ENCODE measurements at places on chromosomes 7 and 10.

DNA sequence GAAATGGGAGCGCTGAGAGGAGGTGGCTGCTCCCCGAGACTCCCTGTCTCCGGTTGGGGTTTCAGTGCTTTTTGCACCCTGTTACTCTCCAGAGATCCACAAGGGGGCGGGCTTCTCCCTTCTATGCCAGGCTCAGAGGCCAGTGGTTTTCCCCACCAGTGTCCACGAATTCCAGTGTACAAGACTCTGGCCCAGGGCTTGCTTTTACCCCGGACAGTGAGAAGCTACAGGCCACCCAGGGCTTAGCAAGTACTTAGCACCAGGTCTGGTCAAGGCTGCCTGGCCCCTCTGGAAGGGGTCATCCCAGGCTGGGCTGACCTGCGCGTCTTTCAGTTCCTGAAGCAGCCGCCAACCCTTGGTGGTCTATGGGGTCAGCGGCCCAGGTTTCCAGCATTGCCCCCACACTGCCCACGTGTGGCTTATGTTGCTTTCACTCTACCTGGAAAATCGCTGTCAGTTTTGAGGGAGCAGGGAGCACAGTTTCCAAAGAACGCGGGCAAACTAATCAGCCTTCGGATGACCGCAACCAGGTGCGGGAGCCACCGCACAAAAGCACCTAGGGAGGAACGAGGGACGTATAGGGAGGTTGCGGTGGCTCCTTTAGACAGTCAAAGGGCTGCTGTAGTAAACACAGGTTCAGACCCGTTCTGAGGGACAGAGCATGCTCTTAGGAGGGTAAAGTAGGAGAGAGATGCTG, 6.8 kb downstream of the CYP26A1 start:
- DNase-seq: peak; percentile 68

DNA sequence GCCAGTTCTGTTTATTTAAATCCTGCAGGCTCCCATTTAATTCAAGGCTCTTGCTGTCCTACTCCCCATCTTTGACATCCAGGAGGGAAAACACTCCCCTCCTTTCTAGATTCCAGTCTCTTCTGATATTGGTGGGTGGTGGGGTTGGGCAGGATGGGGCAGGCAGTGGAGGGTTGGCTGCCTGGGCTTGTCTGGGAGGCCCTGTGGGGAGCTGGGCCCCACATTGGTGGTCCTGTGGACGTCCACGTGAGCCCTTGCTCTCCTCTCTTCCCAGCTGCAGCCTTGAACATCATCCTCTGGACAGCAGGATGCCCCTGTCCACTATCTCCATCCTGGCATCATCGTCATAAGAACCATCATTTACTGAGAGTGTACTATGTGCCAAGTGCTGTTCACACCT, 108.9 kb upstream of the PCBD1 start:
- DNase-seq: no peak

GRCh38 chr7:48875045-48875916, 49.1 kb upstream of the CDC14C start:
- no peak for DNase-seq

GRCh38 chr10:74167443-74167842, 16.4 kb downstream of the ADK start:
- no peak for DNase-seq

DNA sequence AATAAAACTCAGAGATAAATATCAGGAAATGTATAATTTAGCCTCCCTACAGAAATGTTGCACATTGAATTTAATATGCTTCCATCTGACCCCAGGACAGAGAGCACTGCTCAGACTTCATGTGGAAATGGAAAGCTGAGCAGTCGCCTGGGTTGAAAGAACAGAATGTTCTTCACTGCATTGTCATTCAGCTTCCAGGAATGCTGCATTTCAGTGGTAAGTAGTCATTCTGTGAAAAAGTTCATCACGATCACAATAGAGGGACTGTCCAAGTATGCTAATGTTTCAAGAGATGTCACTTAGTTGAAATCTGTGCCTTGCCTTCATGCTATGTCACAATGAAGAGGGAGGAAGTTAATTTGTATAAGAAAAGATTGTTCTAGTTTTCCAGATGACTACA, 147.3 kb downstream of the NRCAM start:
- no peak for DNase-seq

- DNase-seq: no peak
Measured at GRCh38 chr7:158123214-158123613, 464.4 kb downstream of the PTPRN2 start.

DNA sequence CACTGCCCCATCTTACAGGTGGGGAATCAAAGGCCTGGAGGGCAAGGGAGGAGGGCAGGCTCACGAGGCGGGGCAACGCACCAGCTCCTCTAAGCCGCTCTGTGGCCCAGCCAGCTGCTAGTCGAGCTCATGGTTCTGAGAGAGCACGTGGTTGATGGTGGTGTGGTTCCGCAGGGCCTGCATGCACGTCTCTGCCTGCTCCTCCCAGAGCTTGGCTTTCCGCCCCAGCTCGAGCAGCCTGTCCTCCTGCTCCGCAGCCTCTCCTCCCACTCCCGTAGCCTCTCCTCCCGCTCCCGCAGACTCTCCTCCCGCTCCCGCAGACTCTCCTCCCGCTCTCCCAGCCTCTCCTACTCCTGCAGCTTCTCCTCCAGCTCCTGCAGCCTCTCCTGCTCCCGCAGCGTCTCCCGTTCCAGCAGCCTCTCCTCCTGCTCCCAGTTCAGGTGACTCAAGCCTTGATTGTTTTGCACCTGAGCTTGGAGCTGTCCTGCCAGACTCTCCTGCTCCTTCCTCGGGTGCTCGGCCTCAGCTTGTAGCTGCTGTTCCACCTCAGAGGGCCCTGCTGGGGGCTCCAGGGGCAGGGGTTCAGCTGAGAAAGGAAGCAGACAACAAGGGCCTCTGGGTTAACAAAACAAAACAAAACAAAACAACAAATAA, 19.1 kb upstream of the MTPAP start:
- no peak for DNase-seq

GRCh38 chr7:116542618-116543017, 17.8 kb downstream of the CAV1 start:
- DNase-seq: no peak

- no peak for DNase-seq
Measured at GRCh38 chr7:47318395-47319182, 263.3 kb downstream of the TNS3 start.

GRCh38 chr7:22001345-22002004, 55.8 kb upstream of the CDCA7L start:
- DNase-seq: no peak

DNA sequence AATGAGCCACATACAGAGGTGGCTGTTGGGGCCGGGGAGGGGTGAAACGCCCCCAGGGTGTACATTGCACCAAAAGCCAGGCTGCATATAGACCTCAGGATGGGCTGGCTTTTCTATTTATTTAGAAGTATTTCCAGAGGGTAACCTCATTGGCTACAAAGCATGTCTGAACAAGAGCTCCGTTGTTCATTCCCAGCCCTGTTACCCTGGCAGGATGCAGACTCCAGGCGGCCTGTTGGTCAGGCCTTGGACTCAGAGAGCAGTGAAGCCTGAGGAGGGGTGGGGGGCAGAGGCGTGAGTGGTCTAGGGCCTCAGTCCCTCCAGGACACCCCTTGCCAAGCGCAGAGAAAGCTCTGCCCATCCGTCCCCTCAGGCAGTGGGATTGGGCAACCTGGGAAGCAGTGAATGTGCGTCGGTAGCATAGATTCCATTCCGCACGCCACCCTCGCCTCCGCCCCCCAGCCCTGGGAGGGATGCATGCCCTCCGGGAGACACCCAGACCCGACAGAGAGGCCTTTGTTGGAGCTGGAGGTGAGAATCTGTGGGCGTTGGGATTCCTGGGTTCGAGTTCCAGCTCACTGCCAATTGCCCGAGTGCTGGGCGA, 41.9 kb downstream of the TCF7L2 start:
- DNase-seq: no peak

DNA sequence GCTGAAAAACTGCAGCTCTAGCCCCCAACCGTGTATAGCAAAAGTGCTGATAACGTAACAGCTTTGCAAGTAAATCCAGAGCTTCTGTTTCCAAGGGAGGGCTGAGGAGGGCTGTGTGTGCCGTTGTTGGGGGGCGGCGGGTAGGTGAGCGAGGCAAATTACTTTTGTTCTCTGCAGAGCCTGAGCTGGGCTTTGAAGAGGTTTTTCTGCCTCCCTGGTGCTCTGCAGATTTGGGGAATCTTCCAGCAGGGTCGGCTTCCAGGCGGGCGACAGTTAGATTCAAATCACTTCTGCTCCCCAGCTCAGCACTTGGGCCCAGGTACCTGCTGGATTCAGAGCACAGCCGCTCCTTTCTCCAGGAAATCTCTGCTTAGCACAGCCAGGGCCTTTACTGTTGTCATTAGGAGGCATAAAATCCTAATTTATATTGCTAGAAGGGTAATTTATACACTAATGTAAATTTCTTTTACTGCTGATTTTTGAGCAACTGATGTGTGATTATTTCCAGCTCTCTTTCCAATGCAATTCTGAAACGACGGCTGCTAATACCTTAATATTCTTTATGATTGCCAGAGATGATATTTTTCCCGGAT, 442.4 kb downstream of the TYW1 start:
- no peak for DNase-seq

DNA sequence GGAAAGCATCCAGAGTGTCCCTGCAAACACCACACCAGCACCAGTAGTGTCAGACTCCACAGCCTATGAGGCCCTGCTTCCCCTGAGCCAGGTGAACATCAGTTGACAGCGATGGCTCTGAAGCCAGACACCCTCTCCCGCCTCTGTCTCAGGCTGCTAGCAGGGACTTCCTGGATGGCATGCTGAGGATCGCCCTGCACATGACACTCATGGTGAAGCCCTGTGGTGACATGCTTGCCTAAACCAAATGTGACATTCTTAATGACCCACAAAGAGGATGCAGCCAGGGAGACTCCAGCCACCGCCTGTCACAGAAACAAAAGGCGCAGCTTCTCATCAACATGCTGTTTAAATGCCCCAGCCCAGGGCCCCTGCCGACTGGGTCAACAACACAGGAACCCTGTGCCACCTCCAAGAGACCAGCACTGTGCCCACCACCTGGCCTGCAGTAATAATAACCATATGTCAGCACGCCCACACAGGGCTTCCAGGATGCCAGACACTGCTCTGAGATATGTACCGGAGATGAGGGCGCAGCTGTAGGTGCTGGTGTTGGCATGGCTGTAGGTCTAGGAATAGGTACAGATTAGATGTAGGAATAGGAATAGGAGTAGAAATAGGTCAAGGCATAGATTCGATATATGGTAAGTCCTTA, 81.3 kb downstream of the GRID1 start:
- DNase-seq: peak; percentile 36

GRCh38 chr7:7263297-7264230, 81.2 kb downstream of the C1GALT1 start:
- DNase-seq: no peak

- no peak for DNase-seq
Measured at GRCh38 chr10:133252223-133252552, 14.5 kb downstream of the VENTX start.

GRCh38 chr7:133056370-133057238, 25.3 kb downstream of the CHCHD3 start:
- no peak for DNase-seq

- no peak for DNase-seq
Measured at GRCh38 chr7:70299472-70299807, 701.2 kb downstream of the AUTS2 start.

- no peak for DNase-seq
Measured at GRCh38 chr7:90187507-90188050, 24.0 kb upstream of the STEAP2 start.

- no peak for DNase-seq
Measured at GRCh38 chr7:102096012-102096332, 190.7 kb upstream of the SH2B2 start.

DNA sequence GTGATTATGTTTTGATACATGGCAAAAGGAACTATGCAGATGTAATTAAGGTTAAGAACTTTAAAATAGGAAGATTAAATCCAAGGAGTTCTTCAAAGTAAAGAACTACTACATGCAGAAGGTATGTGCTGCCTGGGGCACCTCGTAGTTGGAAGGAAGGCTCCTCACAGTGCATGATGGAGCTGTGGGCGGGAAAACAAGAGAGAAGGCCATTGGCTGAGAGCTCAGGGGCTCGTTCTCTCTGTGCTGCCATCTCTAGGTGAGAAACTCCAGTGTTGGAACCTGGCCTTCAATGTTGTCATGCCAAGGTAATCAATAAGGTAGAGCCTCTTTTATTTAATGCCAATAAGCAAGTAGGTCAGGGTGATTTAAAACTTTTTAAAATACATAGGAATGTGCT, 391.4 kb upstream of the ETV1 start:
- no peak for DNase-seq

DNA sequence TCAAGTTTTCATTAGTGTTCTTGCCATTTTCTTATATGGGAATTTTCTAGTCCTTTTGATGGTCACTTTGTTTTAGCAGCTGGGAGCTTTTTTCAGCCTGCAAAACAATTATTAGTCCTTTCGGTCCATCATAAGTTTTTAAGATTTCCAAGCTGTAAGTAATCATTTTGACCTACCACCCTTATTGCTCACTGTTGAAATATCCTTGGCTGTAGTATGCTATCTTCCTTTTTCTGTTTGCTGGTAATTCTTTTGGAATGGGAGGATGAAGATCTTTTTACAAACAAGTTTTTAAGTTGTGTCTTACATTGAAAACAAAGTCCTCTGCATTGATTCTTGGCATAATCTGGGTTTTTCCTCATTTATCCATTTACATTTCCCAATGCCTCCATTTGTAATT, 24.0 kb downstream of the BZW2 start:
- DNase-seq: no peak

- no peak for DNase-seq
Measured at GRCh38 chr7:111509288-111509687, 53.0 kb downstream of the IMMP2L start.

DNA sequence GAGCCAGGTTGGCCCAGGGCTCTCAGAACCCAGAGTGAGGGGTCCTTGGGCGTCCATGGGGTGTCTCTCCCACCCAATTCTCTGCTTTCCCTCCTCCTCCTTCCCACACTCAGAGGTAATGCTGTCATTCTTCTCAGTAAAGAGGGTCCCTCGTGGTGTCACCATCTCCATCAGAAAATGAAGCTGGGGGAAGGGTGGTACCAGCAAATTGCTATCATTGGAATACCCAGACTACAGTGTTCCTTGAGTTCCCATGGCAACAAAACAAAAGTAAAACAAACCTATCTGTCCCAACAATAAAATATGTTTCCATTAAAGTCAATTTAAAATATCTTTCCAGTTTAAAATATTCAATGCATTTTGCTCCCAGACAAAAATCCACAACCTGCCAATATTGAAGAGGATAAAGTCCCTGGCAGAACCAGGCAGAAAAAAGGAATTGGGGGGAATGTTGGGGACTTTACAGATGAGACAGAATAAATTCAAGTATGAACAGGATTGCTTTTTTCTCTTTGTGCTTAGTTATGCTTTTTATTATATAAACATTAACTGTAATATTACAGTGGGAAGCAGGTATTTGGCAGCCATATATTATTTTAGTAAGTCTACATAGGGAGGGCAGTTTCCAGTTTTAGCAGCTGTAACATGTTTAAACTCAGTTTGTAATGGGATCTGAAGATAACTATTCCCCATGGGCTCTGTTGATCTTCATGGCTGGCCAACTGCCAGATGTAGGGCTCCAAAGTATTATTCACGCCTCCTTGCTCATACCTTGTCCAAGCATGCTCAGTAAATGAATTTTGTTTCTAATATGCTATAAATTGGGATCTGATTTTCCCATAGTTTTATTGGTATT, 182.1 kb downstream of the ARID5B start:
- DNase-seq: no peak

- no peak for DNase-seq
Measured at GRCh38 chr7:128904381-128905197, 5.9 kb downstream of the KCP start.

Measured in left forelimb (tissue), 1 donor.